ENCODE measurements at places on chromosomes 5 and 9.
A peak's percentile ranks its signal among the peaks of the same experiment; 100 is the strongest.

DNA sequence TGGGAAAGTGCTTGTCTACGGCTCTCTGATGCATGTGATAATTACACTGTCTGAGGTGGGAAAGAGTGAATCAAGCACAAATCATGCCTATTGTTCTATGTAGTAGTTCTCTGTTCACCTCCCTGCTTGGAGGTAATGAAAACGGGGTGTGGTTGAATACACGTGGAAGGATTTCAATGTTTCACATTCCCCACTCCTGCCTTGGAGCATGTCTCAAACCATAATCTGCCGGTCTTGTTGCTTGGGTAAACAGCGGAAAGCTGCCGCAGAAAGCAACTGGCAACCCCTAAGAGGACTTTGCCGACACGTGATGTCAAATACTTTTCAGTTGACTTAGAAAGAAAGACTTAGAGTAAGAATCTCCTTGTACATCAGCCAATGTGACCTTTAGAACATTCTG is 63.5 kb upstream of the MOCS2 start:
- DNase-seq = no peak

DNA sequence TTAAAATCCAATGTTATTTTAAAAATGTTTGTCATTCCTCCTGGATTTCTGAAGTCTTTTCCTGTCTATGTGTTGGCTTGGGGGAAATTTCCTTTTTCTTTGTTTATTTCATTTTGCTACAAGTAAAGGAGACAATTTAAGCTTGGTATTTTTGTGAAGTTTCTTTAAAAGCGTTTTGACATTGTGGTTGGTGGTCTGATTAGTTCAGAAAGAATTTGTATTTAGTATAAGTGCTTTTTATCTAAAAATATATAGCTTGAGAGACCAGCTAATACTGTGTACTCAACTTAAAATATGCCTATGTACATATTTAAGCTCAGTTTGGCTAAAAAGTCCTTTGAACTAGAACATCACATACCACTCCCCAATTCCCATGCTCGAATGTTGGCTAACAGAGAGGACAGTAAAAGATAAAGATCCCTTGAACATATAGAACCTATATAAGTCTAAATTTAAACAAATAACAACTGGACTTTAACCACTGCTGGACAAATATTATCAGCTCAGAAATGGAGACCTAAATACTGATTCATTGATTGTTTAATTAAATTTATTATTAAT is 237.6 kb downstream of the TLE4 start:
- DNase-seq = no peak

DNA sequence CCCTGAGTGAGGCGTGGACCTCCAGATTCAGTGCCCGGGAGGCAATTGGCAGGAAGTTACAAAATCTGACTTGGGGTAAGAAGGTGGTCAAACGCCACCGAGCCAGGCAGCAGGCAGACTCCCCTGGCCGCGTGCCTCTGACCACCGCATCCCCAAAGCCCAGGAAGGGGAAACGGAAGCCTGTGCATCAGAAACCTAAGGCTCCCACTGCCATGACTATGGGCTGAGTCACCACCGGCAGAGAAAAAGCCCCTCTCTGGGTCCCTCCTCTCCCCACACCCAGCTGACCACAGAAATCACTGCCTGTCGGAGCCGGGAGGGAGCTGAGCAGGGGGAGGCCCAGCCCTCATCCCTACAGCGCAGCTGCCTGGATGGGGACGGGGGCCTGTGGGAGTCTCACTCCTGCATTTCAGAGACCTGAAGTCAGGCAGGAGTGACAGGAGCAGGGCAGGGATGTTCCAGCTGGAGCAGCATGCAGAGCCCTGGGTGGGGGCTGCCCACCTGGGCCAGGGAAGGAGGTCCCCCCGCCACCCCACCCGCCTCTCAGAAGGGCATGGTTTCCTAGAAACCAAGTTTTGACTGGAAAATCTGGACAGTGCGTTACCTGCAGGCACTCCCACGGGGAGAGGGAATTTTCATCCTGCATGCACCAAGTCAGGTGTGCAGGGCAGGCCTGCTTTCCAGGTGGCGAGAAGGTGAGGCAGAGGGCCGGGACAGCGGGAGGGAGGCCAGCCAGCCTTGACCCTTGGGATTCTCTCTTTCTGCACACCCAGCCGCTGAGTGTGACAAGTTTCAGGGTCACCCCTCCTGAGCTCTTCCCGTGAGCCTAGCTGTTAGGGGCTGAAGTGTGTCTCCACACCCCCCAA is 68.2 kb downstream of the LRSAM1 start:
- no peak for DNase-seq

GRCh38 chr5:14665949-14666348 is 1.4 kb downstream of the OTULIN start:
- DNase-seq = peak; percentile 32

- no peak for DNase-seq
Measured at GRCh38 chr5:135710045-135710675, 124.3 kb upstream of the SLC25A48 start.

GRCh38 chr5:113255579-113256386 is 179.0 kb downstream of the TSSK1B start:
- no peak for DNase-seq

- DNase-seq = no peak
Measured at GRCh38 chr5:135705141-135705631, 126.4 kb upstream of the CXCL14 start.

- DNase-seq = no peak
Measured at GRCh38 chr5:154850255-154851062, at the start of gene FAXDC2. Gene FAXDC2, minus strand, starts transcription at chr5:154850603. Its CDS starts 12,425 bp downstream, at chr5:154838178.

DNA sequence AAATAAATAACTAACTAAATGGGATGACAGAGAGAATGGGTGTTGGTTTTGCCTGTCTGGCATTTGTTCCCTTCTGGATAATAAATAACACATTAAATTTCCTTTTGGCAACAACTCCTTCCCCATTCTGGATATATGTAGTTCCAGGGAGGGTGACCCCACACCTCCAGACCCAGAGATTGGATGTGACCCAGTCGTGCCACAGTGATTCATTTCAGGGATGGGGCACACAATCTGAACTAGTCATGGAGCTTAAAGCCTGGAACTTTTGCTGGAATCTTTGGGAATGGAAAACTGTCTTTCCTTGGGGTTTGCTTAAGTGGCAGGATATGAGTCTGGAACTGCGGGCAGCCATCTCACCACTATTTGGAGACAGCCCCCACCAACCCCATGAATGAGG is 11.3 kb downstream of the KLF9 start:
- no peak for DNase-seq

DNA sequence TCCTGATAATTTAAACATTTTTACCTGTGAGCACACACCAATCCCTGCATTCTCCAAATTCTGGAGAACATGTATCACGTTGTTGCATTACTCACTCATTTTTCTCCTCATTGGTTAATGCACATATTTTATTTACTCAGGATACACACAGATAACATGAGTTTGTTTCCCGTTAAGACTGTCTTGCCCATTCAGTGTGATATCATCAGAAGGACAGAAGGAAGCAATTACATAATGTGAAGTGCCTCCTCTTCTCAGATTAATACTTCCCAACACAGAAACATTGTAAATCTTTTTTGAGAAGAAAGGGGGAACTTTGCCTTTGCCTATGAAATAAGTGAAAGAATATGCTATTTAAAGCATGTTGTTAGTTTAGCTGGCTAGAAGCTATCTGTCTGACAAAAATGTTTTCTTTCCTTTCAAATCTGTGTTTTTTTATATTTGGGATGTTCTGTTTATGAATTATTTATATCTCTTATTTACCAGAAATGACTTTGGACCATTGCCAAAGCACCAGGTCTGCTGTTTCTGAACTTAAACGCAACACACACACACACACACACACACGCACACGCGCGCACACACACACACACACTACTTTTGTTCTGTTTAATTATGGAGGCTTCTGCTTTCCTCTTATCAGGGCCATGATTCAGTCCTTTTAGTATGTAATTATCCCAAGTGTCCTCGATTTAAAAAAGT is 186.5 kb downstream of the CHSY3 start:
- DNase-seq = no peak

GRCh38 chr9:88680041-88680440 is 145.1 kb downstream of the NXNL2 start:
- DNase-seq = no peak

GRCh38 chr9:129570450-129571297 is 50.2 kb downstream of the C9orf50 start:
- no peak for DNase-seq

DNA sequence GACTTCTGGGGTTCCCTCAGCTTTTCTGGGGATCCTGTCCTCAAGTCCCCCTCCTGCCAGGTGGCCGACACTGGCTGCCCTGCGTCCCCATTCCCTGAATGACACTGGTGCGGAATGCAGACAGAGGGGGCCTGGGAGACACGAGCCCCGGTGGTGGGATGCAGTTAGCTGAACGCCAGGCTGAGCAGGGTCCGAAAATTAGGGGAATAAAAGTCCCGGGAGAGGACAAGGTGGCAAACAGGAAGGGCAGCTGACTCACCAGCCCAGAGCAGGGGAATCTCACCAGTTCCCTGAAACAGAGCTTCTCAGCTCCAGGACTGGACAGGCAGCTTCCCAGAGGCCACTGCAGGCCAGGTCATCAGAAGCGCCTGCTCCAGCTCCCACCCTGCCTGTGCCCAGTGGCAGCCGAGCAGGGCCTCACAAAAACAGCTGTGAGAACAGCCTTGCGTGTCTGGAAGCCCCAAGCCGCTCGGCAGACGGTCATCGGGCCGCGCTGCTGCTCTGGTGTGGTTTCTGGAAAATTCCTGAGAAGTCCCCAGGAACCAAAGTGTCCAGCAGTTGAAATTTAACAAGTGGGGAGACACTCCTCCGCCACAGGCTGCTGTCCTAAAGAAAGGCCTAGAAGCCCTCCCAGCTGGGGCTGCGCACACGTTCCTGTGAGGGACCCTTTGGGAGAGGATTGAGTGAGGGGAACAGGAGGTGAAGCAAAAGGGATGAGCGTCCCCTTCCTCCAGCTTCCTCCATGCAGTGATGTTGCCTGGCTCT is 47.6 kb upstream of the EXOC3 start:
- DNase-seq = no peak

DNA sequence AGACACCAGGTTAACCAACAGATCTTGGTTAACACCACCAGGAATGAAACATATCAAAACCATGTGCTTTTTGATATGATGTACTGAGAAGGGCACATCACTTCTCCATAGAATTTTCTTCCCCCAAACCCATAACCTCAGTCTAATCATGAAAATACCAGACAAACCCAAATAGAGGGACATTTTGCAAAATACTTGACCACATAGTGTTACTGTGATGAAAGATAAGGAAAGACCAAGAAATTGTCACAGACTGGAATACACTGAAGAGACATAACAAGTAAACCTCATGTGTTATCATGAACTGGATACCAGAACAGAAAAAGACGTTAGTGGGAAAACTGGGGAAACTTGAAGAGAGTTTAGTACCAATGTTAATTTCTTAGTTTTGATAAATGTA is 74.9 kb upstream of the VCAN start:
- no peak for DNase-seq

- DNase-seq = no peak
Measured at GRCh38 chr5:53416144-53416738, 64.2 kb upstream of the FST start.

Measured in T-helper 9 cell (primary cell).